ENCODE measurements at places on chromosomes 2 and 18.

GRCh38 chr2:229261076-229261475 lies 10.0 kb downstream of the PID1 start:
- no peak for DNase-seq

DNA sequence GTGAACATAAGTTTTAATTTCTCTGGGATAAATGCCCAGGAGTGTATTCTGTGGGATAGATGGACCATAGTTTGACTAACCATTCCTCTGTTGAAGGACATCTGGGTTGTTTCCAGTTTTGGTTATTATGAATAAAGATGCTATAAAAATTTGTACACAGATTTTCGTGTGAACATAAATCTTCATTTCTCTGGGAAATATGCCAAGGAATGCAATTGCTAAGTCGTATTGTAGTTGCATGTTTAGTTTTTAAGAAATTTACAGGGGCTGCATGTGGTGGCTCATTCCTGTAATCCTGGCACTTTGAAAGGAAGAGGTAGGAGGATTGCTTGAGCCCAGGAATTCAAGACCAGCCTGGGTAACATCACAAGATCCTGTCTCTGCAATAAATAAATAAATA lies 6.9 kb upstream of the SLC11A1 start:
- DNase-seq = no peak

GRCh38 chr18:64099244-64099643 lies 49.6 kb downstream of the LINC00305 start:
- DNase-seq = no peak

DNA sequence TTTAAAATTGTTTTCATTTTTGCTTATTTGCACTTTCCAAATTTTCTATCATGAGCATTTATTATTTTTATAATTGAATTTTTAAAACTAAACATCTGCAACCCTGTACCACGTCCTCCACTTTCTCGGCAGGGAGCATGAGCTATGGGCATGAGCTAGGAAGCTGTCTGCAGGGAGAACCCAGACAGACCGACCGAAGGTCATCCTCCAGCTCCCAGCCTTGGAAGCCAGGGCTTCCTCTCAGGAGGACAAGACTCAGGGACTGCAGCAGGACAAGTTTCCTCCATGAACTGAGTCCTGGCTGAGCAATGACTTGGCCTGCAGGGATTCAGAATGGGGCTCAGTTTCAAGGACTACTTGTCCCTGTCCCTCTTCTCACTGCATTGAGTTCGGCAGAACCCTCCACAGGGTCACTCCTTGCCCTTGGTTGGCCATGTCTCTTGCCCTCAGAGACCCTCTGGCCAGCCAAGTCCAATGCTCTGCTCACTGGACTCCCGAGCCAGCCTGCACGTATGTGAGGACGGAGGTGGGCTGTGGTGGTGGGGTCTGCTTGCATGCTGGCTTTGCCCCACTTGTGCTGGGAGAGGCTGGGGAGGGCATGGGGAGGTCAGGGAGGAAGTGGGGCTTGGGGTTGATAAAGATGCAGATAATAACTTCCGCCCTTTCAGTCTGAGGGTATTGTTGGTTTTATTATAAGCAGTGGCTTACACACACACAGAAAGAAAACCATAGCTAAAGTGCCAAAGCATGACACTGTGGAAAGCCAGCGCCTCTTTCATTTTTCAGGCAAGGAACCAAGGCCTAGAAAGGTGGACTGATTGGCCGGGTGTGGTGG lies 6.6 kb downstream of the NMUR1 start:
- DNase-seq = no peak

- DNase-seq = no peak
Observed at GRCh38 chr18:9802175-9803062, 83.4 kb upstream of the TXNDC2 start.

GRCh38 chr2:158457826-158458616 lies 1.3 kb downstream of the PKP4 start:
- DNase-seq = peak; percentile 62

GRCh38 chr18:79595876-79596374 lies 83.7 kb upstream of the CTDP1 start:
- DNase-seq = no peak

DNA sequence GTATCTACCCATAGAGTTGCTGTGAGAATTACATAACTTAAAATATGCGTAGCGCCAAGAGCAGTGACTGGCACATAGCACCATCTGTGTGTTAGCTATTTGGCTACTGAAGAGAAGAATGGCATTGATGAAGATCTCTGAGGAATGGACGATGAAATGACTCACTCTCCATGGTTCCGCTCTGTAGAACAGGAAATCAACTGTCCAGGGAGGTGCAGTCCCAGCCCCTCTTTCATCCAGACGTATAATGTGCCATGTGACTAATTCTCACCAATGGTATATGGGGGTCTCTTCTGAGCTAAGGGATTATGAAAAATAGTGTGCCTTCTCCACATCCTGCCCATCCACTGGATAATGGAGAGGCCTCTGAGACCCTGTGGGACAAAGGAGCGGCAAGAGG lies 254.8 kb downstream of the CYP26B1 start:
- DNase-seq = no peak

- no peak for DNase-seq
Observed at GRCh38 chr2:19643117-19643518, 258.7 kb downstream of the TTC32 start.

DNA sequence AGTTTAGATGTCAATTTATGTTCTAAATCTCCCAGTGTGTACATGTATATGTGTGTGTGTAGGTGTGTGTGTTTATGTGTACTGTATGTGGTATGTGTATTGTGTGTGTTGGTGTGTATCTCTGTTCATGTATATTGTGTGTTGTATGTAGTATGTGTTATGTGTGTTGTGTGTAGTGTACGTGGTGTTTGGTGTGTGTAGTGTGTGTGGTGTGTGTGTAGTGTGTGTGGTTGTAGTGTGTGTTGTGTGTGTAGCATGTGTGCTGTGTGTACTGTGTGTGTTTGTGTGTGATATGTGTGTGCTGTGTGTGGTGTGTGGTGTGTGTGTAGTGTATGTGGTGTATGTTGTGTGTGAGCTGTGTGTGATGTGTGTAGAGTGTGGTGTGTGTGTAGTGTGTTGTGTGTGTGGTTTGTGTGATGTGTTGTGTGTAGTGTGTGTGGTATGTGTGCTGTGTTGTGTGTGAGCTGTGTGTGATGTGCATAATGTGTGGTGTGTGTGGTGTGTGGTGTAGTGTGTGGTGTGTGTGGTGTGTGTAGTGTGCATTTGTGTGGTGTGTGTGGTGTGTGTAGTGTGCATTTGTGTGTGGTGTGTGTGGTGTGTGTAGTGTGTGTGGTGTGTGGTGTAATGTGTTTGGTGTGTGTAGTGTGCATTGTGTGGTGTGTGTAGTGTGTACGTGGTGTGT lies 5.2 kb upstream of the RTP5 start:
- DNase-seq = no peak

DNA sequence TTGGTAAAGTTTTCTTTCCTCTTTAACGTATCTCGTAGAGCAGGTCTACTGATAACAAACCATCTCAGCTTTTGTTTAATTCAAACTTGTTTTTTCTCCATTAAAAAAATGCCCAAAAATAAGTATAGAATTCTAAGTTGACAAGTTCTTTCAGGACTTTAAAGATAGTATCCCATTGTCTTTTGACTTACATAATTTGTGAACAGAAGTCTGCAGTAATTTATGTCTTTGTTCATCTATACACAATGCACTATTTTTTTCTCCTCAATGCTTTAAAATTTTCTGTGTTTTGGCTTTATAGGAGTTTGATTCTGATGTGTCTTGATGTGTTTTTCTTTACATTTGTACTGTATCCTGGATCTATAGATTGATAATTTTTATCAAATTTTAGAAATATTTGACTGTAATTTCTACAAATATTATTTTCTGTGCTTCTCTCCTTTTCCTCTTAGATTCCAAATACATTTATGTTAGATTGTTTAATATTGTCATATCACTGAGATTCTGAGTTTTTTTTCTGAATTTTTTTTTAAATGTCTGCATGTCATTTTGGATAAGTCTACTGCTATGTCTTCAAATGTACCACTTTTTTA lies 143.3 kb downstream of the FTCDNL1 start:
- no peak for DNase-seq

DNA sequence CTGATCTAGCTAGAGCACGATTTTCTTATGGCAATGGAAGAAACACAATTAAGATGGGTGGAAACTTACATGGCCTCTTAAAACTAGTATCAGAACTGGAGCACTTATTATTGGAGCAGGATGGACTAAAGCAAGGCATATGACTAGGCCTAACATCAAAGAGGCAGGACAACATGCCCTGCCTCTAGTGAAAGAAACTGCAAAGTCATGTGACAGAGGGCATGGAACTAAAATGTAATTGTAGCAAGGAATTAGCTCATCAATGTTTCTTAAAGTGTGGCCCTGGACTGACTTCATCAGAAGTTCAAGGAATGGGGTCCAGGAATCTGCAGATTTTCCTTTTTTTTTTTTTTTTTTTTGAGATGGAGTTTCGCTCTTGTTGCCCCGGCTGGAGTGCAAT lies 5.3 kb upstream of the EIF2AK3 start:
- DNase-seq = no peak

- DNase-seq = no peak
Observed at GRCh38 chr2:187547353-187547979, 6.8 kb downstream of the TFPI start.

DNA sequence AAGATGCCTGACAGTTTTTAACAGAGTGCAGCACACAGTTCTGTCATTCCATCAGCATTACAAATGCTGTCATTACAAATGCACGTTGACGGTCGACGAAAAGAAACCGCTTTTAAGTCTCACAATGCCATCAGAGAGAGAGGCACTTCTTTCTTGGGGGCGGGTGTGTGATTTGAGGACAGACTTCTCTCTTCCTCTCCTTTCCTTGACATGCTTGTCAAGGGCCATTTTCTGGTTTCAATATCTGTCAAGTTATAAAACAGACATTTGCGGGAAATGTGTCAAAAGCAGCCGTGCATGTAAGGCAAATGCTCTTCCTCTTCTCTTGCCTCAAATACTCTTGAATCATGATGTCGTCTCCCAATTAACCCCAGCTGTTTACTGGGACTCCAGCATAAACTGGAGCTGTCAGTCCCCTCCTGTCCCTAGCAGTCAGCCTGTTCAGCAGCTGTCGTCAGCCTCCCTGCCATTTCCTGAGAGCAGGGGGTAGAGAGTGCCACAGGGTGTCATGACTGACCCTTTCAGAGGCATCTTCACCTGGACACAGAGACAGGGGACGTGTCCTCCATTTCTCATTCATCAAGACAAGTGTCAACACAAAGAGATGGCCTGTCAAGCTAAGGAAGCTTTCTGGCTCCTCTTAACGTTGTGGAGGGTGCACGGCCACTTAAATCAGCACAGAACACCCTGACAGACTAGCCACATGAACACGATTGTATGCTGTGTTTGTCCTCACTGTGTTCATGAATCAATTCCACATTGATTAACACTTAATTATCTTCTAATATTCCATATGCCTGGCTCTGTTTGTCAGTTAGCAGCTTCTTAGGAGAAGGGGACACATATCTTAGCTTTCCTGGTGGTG lies 305.4 kb upstream of the RAB6C start:
- no peak for DNase-seq

DNA sequence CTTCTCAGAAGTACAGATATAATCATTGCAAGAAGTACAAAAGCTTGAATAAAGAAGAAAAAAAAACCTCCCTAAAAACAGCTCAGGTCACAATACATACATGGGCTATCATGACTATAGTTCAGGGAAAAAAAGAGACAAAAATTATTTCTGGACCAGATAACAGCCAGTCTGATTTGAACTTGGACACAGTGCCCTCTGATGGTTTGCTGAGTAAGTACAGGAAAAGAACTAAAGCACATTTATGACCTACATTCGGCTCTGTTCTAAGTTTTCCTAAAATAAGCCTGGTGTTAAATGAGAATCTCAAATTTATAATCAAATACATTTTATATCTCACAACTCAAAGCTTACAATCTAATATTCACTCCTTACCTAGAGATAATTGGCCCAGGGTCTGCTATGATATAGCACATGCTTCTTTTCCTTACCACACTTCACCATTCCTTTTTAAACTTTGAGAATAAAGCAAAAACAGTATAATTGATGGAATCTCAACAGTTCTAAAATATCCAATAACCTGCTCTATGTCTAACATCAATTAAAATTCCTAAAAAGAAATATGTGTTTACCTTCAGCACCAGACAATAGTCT lies 81.1 kb downstream of the RAPH1 start:
- DNase-seq = no peak

DNA sequence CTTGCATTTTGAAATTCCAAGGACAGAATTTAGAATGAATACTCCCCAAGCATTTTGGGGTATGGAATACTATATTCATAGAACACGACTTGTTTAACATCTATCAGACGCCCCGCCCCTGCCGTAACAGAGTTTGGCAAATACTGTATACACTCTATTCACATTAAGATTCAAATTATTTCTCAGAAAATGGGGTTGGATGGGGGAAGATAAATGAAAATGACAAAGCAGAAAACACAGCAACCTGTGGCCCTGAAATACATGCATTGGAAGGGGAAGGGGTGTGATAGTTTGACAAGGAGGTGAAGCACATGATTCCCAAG lies 634.6 kb upstream of the SLC39A10 start:
- DNase-seq = no peak

GRCh38 chr2:46269001-46269400 lies 28.2 kb upstream of the EPAS1 start:
- no peak for DNase-seq

- DNase-seq = no peak
Observed at GRCh38 chr18:55884498-55884897, 296.5 kb upstream of the TCF4 start.

- no peak for DNase-seq
Observed at GRCh38 chr2:152336119-152336853, 1.3 kb downstream of the FMNL2 start.

- DNase-seq = no peak
Observed at GRCh38 chr2:73260338-73260984, 23.8 kb downstream of the FBXO41 start.

GRCh38 chr2:118520246-118520645 lies 327.2 kb downstream of the EN1 start:
- DNase-seq = no peak

DNA sequence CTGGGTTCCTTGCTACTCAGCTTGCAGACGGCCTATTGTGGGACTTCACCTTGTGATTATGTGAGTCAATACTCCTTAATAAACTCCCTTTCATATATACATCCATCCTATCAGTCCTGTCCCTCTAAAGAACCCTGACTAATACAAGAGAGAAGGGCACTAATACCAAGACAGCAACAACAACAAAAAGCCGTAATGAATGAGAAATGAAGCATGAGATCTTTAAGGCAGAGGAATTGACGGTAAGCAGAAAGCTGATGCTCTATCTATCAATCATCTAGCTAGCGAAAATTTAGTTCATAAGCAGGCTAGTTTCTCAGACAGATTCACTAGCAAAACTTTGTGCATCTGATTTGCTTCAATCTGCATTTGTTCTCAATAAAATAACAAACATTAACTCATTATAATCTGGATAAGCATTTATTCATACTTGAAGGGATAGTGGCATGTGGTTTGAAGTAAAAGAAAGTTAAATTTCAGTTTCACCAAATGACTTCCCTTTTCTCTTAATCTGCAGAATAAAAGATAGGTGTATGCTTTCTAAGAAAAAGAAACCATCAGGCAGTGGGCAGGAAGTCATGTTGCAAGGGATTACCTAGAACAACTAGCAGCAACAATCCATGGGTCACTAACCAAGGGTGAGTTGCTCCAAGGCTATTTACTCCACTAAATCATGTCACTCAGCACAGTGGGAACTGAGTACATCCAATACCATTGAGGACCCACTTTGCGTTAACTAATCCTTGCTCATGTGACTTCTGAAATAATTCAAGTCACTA lies 376.5 kb downstream of the TMEM182 start:
- no peak for DNase-seq
